GF-D8 (cell line): ENCODE measurements at places on chromosomes 4 and X.

- no peak for DNase-seq
Observed at GRCh38 chrX:134364711-134365110, 95.3 kb upstream of the HPRT1 start.

DNA sequence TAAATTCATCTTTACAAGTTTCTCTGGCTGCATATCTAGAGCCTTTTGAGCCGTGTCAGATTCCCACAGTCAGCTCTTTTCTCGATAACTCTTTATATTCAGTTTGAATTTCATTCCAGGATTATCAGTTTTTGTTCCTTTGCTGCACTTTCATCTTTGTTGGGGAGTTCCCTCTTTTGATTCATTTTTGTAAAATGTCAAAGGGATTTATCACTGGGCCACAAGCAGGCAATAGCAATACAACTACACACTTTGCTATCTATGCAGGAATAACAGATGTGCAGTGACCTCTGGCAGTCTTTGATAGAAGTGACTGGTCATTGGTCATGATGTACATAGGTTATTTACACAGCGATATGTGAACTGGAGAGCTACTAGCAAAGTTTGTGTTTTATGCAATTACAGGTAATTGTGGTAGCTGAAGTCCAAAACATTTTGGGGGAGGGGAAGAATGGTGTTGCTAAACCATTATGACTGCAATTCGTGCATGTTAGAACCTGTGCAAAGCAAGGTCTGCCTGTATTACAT, 43.8 kb downstream of the HPGDS start:
- no peak for DNase-seq

GRCh38 chr4:138925495-138925894, 90.1 kb upstream of the NOCT start:
- DNase-seq = no peak

- DNase-seq = no peak
Observed at GRCh38 chrX:20521222-20521621, 254.5 kb upstream of the RPS6KA3 start.

- DNase-seq = no peak
Observed at GRCh38 chr4:186940476-186940875, 216.8 kb upstream of the FAT1 start.

DNA sequence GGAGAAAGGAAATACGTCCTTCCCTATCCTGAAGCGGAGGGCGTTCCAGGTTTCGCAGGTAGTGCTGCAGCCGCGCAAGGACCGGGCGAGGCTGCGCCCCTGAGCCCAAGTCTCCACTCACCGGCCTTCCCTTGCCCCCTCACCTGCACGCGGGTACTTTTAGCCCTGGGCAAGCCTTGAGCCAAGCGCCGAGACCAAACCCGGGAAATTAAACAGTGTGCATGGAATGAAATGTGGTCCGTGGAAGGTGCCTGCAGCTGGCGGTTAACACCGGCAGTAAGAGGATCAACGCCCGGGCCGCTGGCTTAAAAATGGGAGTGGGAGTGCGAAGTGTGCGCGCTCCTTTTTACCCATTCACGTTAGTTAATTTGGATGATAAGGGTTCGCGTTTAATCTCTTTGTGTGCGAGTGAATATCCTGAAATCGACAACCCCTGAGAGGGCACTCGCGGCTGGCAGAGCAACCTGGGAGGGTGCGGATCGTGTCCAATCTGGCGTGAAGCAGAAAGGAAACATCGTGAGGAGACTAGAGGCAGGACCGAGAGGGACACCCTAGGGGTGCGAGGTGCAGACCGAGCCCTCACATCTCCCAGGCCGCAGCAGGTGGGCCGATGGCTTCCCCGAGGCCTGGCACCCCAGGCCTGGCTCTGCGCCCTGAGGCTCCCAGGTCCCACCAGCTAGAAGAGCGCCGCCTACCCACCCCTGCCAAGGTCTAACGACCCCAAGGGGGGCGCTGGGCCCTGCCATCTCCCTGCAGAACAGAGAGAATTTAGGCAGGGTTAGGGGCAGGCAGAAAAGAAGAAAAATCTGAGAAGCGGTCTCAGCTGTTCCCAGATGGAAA, 2.0 kb upstream of the HELT start:
- no peak for DNase-seq
